Ecto neural progenitor cell (in vitro differentiated cells): ENCODE measurements at places on chromosomes 6 and 20.

- no peak for DNase-seq
Measured at GRCh38 chr6:14770572-14770971, 475.3 kb upstream of the JARID2 start.

- no peak for DNase-seq
Measured at GRCh38 chr6:141734071-141734840, 398.5 kb upstream of the GJE1 start.

DNA sequence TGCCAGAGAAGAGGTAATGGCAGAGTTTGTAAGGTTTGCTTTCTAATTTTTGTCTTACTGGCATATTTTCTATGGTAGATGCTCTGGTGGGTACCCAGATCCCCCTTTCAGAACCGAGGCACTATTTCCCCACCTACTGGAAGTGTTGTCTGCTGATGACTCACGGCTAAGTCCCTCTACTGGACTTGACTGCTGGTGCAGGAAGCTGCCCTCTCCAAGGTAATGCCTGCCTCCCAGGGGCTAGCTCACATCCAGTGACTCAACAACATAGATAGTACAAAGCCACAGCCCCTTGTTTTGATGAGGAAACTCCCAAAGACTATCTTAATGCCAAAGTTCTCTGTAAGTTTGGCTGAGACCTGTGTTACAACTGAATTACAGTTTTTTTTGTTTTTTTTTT, 285.4 kb upstream of the FLRT3 start:
- DNase-seq, result no peak

DNA sequence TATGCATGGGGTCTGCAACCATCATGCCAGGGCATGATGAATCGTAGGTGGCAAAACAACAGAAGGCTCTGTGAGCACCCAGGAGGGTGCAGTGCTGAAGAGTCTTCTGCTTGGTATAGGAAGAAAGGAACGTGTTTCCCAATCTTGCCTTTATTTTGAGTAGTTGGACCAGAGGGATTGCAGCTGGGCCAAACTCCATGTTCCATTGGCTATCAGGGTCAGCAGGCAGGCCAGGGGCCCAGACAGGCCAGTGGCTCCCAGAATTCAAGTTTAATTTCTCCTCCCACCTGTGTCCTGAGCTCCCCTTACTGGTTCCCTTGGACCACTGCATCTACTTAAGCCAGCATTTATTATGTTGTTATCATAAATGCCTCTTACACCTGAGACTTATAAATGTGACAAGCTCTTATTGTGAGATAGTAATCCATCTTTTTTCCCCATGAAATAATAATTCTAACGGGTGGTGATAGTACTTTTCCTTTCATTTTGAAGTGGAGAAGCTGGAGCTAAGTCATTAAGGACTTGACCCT, 918 bp upstream of the TRIM38 start:
- peak; percentile 11 for DNase-seq

- DNase-seq, result no peak
Measured at GRCh38 chr6:54002116-54002515, 109.1 kb upstream of the MLIP start.

DNA sequence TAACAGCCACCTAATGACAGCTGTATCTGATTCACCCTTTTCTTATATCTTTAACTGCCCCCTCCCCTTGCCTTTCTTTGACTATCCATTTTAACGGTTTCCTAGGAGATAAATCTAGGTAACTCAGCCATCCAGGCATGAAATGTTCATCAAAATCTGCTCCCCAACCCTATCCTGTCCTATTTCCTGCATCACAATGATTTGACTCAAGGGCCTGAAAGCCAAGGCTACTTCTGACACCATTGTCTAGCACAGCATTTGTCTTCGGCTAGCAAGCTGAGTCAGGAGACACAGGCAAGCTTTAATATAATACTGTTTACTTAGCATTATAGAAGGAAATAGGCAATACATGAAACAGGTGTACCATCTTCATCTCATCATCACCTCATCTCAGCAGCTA, 31.6 kb upstream of the MANEA start:
- DNase-seq, result no peak

DNA sequence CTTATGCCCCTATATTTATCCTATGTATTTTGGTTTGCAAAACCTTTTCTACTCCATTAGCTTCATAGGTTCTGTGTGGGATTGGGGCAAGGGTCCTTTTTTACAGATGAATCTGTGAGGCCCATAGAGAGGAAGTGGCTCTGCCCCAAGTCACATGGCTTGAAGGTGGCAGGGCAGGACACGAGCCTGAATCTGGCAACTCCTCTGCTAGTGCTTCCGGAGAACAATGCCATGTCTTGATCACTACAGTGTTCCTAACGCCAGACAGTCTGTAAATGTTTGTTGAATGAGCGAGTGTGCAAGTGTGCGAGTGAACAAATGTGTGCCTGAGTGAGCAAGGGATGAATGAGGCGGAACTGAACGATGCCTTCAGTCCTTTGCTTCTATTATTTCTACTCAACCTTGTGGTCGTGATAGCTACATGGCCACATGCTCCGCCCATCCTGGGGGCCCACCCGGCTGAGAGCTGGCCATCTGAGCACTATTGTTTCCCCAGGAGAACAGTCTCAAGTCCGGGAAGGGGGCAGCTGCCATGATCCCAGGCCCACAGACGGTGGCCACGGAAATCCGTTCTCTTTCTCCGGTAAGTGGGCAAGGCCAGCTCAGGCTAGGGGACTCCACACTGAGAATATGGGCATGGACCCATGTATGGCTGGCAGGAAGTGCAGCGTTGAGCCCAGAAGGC, 17.8 kb upstream of the AAR2 start:
- DNase-seq, result no peak

GRCh38 chr20:2387180-2387577, 6.5 kb downstream of the TGM6 start:
- DNase-seq, result peak; percentile 75

GRCh38 chr6:161336479-161336878, 62.6 kb upstream of the AGPAT4 start:
- no peak for DNase-seq

DNA sequence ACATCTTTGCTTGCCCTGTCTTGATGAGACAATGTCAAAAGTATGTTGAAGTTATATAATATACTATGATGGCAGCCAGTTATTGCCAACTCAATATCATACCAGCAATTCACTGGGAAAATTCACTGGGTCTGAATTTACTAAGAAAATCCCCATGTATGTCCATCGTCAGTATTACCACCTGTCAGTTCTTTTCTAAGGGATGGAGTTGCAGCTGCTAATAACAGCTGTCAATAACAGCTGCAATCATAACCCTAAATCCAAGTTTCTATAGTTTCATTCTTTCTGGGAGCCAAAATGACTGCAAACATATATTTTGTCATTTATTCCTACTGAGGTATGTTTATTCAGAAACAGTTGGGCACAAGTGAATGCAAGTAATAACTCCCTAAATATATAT, 132.6 kb upstream of the RIN2 start:
- no peak for DNase-seq

DNA sequence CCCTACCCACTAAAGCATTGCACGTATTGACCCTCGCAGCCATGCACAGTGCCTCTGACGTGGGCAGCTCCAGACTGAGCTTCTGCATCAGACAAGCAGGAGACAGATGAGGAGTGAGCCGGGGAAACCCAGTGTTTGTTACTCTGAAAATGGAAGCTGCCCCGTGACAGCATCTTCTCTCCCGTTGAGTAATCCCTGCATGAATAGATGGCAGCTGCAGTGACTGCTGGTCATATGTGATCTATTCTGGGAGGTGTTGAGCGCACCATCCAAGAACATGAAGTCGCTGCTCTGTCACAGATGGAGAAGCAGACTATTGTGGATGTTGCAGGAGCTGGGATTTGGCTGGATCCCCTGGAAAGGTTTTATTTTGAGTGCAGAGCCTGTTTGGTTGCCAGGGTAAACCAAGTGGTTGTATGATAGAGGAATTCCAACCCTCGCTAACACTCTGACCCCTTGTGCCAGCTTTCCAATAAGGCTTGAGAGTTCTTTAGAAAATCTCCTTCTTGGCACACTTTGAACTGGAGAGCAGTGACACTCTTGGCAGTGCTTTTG, 242.2 kb downstream of the NRN1 start:
- DNase-seq, result no peak

DNA sequence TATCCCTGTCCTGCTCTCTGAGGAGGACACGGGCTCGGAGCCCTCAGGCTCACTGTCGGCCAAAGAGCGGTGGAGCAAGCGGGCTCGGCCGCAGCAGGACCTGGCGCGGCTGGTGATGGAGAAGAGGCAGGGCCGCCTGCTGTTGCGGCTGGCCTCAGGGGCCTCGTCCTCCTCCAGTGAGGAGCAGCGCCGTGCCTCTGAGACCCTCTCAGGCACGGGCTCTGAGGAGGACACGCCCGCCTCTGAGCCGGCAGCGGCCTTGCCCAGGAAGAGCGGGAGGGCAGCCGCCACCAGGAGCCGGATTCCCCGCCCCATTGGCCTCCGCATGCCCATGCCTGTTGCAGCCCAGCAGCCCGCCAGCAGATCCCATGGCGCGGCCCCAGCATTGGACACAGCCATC, 14.2 kb upstream of the SLC22A7 start:
- no peak for DNase-seq

DNA sequence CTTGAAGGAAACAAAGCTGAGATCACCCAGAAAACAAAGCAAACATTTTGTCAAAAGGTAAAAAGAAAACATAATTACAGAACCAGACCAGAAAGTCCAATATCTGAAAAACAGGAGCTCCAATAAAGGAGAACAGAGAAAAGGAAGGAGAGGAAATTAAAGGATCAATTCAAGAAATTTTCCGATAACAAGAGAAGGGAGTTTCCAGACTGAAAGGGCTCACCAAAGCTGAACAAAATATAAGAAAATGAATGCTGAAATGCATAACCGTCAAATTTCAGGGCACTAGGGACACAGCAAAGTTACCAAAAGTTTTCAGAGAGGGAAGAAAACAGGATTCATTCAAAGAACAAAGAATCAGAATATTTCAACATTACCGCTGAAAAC, 23.9 kb downstream of the ILRUN start:
- DNase-seq, result no peak

DNA sequence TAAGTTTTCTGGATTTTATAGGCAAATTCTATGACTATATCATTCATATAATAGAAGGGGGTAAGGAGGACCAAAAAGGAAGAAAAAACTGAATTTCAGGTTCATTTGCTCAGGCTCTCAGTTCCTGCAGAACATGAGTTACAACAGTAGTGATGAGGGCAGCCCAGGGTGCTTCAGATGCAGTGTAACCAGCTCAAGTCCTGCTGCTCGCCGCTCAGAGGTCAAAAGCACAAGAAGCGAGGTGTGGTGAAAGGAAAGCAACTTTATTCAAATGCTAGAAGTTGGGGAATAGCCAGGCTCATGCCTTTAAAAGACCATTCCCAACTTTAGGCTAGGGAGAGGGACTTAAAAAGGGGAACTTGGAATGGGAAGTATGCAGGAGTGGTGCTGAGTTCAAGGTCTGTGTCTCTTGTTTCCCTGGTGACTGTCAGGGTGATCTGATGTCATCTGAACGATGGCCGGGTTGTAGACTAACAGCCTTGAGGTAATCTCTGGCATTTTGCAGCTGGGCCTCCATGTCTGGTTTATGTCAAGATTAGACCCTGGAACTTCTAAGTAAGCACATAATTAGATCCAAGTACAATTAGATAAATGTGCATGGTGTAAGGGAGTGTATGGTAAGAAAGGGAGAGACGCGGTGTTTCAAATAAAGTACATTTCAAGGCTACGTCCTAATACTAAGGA, 14.5 kb upstream of the SEC63 start:
- DNase-seq, result no peak

GRCh38 chr6:156912431-156912830, 135.3 kb downstream of the ARID1B start:
- no peak for DNase-seq

- DNase-seq, result no peak
Measured at GRCh38 chr6:112266331-112266730, 12.0 kb upstream of the LAMA4 start.

DNA sequence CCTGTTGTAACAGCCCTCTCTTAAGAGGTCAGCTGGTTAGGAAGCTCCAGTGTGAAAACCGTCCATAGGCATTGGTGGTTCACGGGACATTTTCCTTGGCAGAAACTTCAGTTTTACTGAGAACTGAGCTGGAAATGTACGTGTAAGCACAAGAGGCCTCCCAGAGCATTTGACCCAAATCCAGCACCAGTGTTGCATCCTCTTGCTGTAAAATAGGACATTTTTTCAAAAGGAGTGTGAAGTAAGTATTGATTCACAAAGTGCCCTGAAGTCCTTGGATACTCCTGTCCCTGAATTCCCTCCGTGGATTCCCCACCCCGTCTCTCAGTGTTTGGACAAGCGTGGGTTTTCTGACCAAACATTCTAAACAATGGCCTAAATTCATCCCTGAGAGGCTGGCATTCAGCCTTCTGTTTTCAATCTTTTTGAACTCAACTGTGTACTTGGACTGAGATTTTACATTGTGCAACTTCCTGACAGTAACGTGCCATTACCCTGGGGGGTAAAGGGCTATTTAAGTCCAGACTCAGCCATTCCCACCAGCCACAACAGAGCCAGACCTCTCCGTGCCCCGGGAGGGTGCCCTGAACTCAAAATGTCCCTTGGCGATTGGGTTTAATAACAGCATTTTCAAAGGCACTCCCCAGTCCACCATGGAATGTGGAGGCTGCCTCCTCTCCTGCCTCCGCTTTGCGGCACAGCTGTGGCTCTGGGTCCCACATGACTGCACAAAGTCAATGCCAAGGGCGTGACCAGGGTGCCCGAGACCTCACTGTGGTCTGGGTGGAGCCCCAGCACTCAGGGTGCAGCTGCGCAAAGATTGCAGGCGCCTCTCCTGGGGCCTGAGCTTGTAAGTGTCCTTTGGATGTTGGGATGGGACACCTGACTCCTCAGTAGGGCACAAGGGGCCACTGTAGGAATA, 92.7 kb upstream of the AFDN start:
- peak; percentile 37 for DNase-seq
